NCI-H1092 (cell line): ENCODE measurements at places on chromosomes 12 and 14.

DNA sequence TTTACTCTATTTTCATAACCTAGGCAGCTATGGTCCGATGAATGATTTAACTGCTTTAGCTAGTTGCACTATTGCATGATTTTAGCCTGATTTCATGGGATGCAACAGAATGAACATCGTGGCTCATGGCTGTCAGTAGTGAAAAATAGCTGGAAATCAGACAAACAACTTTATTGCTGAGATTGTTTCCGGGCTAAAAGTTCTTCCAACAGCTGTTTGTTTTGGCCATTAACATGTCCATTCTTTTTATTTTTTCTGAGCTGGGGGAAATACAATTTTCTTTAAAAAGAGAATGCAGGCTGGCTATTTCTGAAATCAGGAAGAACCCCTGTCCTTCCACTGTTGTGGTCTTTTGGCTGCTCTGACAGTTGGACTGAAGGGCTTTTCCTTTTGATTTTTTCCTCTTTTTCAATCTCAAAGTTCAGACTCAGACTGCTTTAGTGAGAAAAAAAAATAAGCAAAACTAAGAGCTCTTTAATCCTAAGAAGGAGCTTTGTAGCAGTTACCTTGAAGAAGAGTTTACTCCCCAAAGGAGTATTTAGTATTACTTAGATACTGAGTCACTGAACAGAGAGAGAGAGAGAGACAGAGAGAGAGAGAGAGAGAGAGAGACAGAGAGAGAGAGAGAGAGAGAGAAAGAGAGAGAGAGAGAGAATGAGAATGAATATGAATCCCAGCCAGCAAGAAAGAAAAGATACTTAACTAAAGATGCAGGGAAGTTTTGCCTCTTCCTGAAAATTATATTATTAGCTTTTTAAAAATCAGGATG, at the start of gene NAV3:
NAV3 (plus strand) TSS at position 312 of the 769 bp plus-strand sequence. CDS start 568 bp downstream, outside the sequence.
- no peak for DNase-seq

GRCh38 chr12:131369094-131369845, 341.6 kb upstream of the SFSWAP start:
- no peak for DNase-seq

- no peak for DNase-seq
Measured at GRCh38 chr14:91021991-91022621, 38.3 kb downstream of the RPS6KA5 start.

- DNase-seq = no peak
Measured at GRCh38 chr12:124233041-124233796, 61.7 kb upstream of the RFLNA start.

- no peak for DNase-seq
Measured at GRCh38 chr12:89927226-89927698, 218.6 kb upstream of the ATP2B1 start.

GRCh38 chr12:108136697-108137096, 7.6 kb downstream of the WSCD2 start:
- DNase-seq = no peak

DNA sequence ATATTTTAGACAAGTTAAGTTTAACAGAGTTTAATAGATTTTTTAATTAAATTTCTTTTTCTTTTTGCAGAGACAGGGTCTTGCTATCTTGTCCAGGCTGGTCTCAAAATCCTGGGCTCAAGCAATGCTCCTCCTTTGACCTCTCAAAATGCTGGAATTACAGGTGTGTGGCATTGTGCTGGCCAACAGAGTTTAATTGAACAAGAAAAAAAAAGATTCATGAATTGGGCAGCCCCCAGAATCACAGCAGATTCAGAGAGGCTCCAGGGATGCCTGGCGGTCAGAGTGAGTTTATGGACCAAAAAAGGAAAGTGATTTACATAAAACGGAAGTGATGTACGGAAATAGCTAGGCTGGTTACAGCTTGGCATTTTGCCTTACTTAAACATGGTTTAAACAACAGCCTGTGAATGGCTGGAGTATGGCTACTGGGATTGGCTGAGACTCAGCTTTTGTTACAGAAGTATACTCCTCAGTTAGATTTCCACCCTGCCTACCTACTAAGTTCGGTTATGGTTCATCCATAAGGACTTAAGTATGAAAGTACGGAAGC, 14.5 kb upstream of the TESPA1 start:
- no peak for DNase-seq

GRCh38 chr12:69150796-69151127, 88.6 kb upstream of the CPSF6 start:
- no peak for DNase-seq

DNA sequence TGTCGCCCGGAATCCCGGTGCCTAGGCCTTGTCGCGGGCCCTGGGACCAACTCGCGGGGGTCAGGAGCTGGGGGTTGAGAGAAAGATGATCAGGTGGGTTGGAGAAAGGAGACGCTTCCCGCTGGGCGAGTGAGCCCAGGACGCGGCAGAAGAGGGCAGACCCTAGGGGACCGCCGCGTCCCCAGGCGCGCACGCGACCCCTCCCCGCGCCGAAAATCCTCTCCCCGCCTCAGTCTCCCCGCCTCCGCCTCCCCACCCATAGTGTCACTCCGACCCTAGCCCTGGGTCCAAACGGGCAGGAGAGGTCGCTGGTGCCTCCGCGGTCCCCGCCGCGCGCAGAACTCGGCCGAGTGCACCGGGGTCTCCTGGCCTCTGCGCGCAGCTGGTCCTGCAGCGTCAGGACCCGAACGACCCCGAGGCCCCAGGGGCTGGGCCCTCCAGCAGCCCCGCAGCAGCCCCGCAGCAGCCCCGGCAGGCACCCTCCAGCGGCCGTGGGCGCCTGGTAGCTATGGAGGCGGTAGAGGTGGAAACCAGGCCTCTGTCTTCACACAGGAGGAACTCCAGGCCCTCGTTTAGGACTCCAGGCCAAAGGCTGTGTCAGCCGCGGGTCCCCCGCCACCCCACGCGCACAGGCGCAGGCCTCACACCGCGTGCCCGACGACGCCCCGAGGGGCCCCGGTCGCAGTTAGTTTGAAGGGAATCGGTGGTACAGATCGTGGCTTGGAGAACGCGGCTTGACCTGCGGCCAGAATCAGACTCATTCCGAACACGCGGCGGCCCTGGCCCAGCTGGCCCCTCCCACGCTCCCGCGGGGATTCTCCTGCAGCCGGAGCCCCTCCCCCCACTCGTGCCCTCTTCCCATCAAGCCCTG, 60.1 kb upstream of the EIF5 start:
- DNase-seq = no peak

DNA sequence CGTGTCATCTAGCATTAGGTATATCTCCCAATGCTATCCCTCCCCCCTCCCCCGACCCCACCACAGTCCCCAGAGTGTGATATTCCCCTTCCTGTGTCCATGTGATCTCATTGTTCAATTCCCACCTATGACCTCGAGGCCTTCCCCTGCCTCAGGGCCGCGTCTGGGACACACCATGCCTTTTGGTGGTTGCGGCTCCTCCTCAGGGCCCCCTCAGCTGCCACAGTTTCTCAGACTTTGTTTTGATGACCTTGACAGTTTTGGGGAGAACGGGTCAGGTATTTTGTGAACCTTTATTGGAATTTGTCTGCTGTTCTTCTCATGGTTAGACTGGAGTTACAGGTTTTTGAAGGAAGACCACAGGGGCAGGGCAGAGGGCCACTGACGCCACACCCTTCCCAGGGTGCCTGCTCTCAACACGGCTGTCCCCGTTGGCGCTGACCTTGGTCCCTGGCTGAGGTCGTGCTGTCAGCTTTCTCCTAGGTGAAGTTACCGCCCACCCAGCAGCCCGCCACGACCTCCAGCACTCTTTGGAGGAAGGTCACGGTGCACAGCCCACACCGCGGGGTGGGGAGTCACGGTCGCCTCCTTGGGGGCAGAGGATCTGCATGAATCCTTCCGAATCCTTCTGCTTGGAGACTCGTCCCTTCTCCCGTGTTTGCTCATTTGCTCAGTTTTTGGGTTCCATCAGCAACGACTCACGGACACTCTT, 130.5 kb downstream of the KIF26A start:
- no peak for DNase-seq

GRCh38 chr14:57652769-57653168, 159.1 kb upstream of the CCDC198 start:
- no peak for DNase-seq

DNA sequence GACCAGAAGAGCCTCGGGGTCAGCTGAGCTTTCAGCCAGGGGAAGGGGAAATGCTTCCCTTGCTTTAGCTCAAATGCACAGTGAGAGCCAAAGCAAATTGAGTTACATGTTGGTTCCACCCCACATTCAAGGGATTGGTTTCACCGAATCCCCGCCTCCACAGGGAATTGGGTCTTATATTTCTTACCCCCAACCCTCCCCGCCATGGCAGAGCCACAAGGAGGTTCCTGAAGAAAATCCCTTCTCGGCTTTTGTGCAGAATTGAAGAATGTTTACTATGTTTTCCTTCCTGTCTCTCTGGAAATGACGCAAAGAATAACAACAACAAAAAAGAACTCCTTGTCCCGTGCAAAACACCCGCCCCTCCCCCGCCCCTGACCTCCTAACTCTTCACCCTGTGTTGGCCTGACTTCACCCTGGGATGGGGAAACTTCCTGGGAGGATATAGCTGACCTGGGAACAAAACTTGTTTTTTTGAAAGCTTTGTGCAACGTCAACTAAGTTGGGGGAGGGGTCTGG, 21.9 kb upstream of the CIPC start:
- no peak for DNase-seq

DNA sequence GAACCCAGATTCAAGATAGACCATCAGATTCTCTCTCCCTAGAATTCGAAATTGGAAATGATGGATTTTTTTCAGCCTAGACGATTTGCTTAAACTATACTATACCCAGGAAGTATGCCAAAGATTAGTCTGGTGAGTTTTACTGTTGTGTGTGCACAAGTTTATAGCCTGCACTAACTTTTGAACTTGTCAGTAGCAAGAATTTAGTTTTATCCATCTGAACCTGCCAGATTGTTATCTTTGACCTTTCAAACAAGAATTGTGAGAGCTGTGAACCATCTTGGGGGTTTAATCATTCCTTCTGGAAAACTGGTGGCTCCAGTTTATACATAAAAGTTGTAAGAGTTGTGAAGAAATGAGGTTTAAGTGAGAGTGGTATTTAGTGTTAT, 243.5 kb upstream of the DAAM1 start:
- no peak for DNase-seq

GRCh38 chr14:89626233-89626806, 209.3 kb upstream of the FOXN3 start:
- DNase-seq = no peak

- no peak for DNase-seq
Measured at GRCh38 chr12:19153396-19153795, 23.9 kb downstream of the PLEKHA5 start.

GRCh38 chr14:104421401-104421821, 158.2 kb upstream of the C14orf180 start:
- DNase-seq = no peak

- no peak for DNase-seq
Measured at GRCh38 chr14:24362241-24362960, 5.6 kb upstream of the NFATC4 start.

DNA sequence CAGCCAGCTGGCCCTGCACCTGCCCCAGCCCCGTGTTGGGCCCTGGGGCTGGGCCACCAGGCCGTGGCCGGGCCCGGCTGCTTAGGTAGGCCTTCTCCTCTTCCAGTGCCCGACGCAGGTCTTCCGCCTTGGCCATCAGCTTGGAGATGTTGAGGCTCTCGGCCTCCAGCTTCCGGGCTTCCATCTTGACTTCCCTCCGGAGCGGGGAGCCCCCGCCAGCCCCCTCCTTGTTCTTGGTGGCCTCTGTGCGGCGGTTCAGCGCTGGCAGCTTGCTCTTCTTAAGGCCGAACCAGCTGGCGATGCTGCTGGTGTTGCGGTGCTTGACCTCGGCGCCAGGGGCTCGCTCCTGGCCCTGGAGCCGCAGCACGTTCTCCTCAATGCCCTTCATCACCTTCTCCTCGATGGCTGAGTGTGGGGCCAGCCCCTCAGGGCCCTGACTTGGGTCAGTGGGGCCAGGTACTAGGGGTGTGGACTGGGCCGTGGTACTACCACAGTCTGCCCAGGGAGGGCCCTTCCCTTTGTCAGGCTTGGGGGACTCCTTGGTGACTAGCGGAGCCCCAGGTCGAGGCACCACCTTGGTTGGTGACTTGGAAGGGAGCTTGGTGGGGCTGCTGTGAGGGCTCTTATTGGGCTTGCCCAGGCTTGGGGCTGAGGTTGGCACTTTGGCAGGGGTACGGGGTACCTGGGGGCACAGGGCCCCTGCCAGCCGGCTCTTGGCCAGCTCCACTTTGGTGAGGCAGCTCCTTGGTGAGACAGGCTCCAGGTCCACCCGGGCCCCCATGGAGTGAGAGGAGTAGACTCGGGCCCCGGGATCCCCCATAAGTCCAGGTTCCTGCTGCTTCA, 33.2 kb downstream of the NCKAP5L start:
- DNase-seq = no peak

DNA sequence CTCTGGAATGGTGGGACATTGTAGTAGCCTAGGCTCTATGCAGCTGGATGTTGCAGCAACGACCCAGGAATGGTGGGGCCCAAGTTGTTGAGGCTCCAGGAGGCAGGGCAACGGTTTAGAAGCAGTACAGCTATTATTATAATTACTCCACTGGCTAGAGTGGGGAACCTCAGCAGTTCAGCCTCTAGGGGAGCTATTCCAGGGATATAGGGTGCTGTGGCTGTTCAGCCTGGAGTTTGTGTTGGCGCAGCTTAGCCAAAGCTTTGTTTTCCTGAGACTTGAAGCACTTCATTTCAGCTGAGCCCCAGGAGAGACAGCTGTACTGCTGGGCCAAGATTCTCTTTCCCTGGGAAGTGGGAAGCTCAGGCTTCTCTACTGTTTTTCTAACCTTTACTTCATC, 1023.0 kb upstream of the ATXN7L3B start:
- no peak for DNase-seq

- no peak for DNase-seq
Measured at GRCh38 chr12:76766161-76766560, 2.2 kb downstream of the ZDHHC17 start.

GRCh38 chr12:95004610-95005009, 1.1 kb upstream of the NDUFA12 start:
- no peak for DNase-seq

DNA sequence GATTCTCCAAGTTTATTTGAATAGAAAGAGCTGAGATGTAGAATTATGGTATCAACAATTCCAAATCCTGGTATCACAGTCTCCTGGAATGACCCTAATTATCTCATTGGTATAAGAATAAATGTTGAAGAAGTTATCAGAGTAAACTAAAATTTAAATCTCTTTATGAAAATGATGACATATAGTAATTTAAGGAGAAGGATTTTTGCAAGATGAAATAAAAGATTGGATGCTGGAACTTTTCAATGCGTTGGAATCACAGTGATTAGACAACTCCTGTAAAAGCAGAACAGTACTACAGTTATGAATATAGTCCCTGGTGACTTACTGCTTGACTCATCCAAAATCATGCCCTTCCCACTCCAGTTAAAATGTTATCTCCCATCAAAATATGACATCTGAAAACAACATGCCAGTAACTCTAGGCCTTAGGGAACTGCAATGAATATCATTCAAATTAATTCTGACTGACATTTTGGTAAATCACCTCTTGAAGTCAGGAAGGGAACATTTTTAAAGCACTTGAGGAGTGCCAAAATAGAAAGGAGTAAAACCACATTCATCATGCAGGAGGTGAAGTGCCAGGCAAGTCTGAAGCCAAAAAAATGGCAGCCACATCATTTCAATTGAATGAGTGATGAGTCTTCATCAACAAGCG, 197.8 kb upstream of the PRKD1 start:
- DNase-seq = no peak
